CD4-positive, alpha-beta T cell treated with Interleukin-17A for 4 hours (primary cell): ENCODE measurements at places on chromosomes 1 and 21.

- DNase-seq: peak; percentile 34
Observed at GRCh38 chr1:200139661-200140250, 112.2 kb downstream of the NR5A2 start.

- DNase-seq: no peak
Observed at GRCh38 chr1:21900766-21901472, 36.2 kb downstream of the HSPG2 start.

GRCh38 chr1:20682571-20683236, 21.5 kb upstream of the DDOST start:
- DNase-seq: no peak

DNA sequence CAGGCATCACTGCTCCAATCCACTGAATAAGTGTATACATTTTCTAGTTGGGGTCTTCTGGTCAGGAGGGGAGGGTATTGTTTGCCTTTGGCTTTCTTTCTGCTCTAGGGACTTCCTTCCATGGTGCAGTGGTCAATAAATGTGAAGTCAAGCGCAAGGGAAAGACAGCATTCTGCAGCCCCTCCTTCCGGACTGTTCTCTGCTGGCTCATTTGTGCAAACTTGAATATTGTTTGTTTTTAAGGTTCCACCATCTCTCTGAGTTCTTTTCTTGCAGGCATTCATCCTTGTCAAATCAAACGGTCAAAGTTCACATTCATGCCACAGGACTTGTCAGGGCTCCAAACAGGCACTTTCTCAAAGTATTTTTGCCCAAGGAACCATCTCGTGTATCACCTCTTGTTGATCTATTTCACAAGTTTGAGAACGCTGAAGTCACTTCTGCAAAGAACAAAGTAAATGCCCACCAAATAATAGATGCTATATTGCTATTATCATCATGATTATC, 205.6 kb upstream of the KAZN start:
- DNase-seq: no peak

DNA sequence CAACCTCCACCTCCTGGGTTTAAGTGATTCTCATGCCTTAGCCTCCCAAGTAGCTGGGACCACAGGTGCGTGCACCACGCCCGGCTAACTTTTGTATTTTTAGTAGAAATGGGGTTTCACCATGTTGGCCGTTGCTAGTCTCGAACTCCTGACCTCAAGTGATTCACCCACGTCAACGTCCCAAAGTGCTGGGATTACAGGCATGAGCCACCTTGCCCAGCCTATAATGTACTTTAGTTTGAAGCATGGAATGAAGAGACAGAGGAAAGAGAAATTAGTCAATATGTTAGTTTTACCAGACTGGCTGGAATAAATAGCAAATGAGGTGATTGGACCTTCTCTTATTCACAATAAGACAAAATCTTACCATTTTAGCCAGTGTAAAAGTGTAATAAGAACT, 89.0 kb downstream of the GTF2B start:
- DNase-seq: no peak

DNA sequence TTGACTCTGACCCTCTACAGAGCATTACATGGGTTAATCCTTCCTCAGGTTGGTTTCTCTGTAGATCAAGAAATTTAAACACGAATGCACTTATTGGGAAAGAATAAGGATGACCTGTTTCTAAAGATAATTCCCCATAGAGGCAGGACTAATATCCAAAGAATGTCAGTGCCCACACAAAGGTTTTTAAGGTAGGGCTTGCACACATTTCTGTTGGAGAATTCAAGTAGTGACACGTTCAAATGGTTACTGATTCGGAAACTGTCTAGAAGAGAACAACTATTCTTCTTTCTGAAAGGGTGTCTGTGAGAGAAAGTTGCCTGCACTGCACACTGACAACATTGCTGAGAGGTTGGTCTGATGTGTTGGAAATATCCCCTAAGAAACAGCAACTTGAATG, 167.3 kb downstream of the ZNF326 start:
- no peak for DNase-seq

DNA sequence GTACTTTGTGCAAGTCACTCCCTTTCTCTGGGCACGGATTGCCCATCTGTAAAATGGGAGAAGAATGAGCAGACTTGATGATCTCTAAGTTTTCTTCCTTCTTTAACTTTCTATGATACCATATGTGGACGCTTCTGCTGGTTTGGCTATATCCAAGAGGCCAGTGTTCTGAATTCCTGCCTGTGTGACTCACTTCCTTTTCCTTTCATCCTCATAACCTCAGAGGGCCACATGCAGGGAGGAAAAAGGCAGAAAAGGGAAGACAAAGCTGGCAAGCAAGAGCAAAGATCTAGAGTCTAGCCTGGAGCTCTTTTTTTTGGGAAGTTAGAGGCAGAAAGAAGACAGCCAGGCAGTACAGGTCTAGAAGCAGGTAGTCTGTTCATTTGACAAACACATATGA, 151.2 kb downstream of the OMA1 start:
- no peak for DNase-seq

DNA sequence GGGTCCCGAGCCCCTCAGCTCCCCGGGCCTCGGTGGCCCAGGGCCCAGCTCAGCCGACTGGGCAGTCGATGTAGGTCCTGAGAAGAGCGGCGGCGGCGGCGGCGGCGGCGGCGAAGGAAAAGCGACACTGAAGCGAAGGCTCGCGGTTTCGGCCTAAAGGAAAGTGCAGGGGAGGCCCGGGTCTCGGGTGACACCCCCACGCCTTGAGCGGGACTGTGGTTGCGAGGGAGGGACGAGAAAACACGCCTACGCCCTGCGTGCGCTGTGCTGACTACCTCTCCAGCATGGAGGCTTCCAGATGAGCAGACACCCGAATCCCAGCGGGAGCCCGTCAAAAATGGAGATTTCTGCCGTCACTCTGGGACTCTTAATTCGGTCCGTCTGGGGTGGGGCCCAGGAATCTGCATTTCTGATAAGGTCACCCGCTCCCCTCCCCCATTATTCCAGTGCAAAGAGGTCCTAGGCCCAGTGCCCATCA, 31.2 kb downstream of the DNTTIP2 start:
- peak; percentile 83 for DNase-seq

DNA sequence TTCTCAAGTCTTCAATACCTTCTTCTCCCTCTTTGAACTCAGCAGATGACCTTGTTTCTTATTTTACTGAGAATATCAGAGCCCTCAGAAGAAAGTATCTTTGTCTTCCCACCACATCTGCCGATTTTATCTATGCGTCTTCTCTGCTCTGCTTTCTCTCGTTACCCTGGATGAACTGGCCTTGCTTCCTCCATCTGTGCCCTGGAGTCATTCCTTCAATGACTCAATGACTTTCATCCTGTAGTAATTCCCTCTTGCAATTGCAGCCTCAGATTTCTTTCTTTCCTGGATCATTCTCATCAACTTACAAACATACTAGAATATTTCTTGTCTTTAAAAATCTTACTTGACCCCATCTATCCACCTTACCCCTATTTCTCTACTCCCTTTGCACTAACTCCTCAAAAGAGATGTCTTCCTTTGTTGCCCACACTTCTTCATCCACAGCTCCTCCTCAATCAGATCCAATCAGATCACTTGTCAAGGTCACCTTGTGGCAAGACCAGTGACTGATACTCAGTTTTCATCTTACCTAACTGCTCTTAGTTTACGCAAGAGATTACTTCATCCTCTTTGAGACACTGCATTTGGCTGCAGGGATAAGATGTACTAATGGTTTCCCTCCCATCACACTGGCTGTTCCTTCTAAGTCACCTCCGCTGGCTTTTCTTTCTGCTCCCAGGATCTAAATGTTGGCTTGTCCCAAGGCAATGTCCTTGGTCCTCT, 8.2 kb upstream of the TGFBR3 start:
- no peak for DNase-seq

- no peak for DNase-seq
Observed at GRCh38 chr1:214466403-214467077, 84.9 kb downstream of the PTPN14 start.

DNA sequence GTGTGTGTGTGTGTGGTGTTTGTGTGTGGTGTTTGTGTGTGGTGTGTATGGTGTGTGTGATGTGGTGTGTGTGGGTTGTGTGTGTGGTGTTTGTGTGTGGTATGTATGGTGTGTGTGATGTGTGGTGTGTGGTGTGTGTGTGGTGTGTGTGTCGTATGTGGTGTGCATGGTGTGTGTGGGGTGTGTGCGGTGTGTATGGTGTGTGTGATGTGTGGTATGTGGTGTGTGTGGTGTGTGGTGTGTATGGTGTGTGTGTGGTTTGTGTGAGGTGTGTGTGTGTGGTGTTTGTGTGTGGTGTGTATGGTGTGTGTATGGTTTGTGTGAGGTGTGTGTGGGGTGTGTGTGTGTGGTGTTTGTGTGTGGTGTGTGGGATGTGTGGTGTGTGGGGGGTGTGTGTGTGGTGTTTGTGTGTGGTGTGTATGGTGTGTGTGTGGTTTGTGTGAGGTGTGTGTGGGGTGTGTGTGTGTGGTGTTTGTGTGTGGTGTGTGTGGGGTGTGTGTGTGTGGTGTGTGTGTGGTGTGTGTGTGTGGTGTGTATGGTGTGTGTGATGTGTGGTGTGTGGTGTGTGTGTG, 106.2 kb upstream of the ADAR start:
- no peak for DNase-seq

- DNase-seq: no peak
Observed at GRCh38 chr1:170520601-170521000, 11.4 kb upstream of the GORAB start.

- DNase-seq: peak; percentile 74
Observed at GRCh38 chr1:226653311-226653921, 85.7 kb downstream of the ITPKB start.

GRCh38 chr1:86822459-86822858, 91.5 kb downstream of the SELENOF start:
- DNase-seq: no peak

DNA sequence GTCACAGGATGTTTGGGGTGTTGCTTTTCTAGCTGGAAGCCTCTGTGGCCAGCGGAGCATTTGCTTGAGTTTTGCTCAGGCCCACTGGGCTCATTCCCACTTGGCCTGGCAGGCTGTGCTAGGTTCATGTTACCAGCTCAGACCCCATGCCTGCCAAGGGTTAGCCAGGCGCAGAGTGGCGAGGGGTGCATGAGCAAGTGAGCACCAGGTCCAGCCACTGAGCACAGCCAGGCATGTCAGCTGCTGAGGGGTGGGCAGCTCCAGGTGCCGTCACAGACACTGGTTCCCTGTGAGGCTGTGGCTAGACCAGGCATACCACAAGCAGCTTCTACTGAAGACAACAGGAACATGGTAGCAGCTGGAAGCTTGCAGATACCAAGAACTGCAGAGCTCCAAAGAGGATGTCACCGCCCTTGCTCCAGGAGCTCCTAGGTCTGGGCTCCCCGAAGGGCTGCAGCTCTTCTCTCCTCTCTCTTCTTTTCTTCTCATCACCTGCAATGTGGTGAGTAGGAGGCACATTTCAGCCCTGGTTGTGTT, 52.0 kb upstream of the CYYR1 start:
- no peak for DNase-seq

DNA sequence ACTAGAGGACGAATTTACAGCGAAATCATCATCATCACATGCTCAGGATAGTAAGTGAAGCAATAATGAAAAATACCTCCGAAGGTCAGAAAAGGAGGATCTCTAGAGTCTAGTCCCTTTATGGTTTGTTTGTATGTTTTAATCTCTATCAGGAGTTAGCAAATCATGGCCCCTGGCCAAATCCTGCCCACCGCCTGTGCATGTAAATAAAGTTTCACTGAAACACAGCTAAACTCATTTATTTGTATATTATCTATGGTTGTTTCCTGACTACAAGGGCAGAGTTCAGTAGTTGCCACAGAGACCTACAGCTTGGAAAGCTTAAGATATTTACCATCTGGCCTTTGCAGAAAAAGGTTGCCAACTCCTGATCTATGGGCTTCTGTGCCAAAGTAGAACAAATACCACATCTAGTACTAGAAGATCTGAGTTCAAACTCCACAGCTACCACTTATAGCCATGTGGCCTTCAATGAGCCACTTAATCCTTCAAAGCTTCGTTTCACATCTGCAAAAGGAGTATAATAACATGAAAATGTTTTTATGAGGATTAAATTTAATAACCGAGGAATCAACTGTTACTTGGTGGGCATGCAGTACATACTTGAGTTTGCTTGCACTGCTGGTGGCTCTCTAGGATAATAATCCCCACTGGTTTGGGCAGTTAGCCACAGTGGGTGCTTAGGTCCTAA, 94.0 kb upstream of the KIF26B start:
- DNase-seq: no peak

DNA sequence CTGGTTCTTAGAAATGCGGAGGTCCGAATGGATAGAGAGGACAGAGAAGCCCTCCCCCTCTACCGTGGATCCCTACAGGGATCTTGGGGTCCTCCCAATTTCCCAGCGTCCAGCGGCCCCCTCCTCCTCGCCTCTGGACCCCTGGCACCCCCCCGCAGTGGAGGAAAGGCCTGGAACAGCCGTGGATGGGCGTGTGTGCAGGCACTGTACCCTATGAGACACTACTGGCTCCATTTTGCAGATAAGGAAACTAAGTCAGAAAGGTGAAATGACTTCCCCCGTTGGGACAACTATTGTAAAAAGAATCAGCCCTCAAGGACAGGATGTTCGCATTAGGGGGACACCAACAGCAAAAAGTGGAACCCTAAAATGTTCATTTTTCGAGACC, 931 bp upstream of the CLSTN1 start:
- no peak for DNase-seq

GRCh38 chr1:63599799-63600198, 6.6 kb downstream of the PGM1 start:
- no peak for DNase-seq

GRCh38 chr1:113027449-113027848, 45.5 kb upstream of the LRIG2 start:
- no peak for DNase-seq

GRCh38 chr1:40753142-40753882, 30.3 kb upstream of the KCNQ4 start:
- no peak for DNase-seq

- peak; percentile 49 for DNase-seq
Observed at GRCh38 chr1:156419854-156420204, 50.8 kb downstream of the RHBG start.

- DNase-seq: peak; percentile 55
Observed at GRCh38 chr1:91884459-91885212, 1.3 kb downstream of the TGFBR3 start.

GRCh38 chr1:193411714-193412113, 225.3 kb upstream of the B3GALT2 start:
- DNase-seq: peak; percentile 25

GRCh38 chr1:73800376-73800775, 397.6 kb downstream of the LRRIQ3 start:
- no peak for DNase-seq

DNA sequence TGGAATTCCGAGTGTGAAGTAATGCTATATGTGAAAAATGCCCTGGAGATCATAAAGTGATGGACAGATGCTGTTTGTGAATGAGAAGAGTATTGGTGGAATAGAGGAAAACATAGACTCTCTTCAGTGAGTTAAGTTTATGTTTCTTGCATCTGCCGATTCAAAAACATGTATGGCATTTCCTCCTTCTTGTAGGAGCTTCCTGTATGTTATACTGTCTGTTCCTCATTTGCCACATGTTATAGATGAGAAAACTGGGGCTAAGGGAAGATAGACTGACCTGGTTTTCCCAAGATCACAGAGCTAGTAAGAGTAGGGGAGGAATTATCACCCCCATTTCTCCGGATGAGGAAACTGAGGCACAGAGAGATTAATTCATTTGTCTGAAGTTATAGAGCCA, 41.1 kb upstream of the IL20 start:
- DNase-seq: no peak

GRCh38 chr1:16101623-16102022, 28.2 kb upstream of the FAM131C start:
- no peak for DNase-seq

- peak; percentile 16 for DNase-seq
Observed at GRCh38 chr1:172357753-172358385, 62.6 kb upstream of the C1orf105 start.

- no peak for DNase-seq
Observed at GRCh38 chr1:224198572-224198971, 15.5 kb downstream of the DEGS1 start.

- no peak for DNase-seq
Observed at GRCh38 chr1:222012816-222013215, 270.9 kb upstream of the DUSP10 start.
